Cerebellum (tissue), 4 donors: ENCODE measurements at places on chromosomes 16 and 17. TPM values are rescaled to one million over a fixed set of nuclear protein-coding genes. Genes with fewer than 3 reads are reported as not detected.

DNA sequence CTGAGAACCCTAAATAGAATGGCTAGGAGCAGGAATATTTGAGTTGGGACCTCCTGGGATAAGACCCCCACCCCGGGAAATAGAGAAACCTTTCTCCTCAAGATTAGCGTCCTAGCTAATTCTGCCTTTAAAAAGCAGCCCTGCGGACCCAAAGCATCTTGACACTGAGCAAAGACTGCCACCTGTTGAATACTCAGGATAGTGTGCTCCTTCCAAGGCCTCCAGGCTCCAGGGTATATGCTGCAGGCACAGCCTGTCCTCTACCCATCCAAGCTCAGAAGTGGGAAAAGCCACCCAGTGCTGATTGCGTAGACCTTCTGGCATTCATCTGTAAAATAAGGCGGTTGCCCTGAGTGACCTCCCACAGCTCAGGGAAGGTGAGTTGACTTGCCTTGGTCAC lies 456.2 kb upstream of the DYNLRB2 start:
- peak; percentile 4 for DNase-seq

DNA sequence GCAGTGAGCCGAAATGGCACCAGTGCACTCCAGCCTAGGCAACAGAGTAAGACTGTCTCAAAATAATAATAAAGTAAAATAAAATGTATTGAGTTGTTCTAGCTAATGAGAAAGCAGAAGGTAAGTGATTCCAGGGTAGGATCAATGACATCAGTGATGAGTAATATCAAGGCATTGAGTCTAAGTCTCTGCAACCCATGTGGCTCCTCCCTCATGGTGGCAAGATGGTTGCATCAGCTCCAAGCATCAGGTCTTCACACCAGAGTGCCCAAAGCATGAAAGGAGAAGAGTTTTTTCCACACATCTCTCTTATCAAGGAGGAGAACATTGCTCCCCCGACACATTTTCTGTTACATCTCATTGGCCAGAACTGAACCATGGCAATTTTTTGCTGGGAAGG lies 34.8 kb upstream of the GAS7 start:
- DNase-seq: no peak

DNA sequence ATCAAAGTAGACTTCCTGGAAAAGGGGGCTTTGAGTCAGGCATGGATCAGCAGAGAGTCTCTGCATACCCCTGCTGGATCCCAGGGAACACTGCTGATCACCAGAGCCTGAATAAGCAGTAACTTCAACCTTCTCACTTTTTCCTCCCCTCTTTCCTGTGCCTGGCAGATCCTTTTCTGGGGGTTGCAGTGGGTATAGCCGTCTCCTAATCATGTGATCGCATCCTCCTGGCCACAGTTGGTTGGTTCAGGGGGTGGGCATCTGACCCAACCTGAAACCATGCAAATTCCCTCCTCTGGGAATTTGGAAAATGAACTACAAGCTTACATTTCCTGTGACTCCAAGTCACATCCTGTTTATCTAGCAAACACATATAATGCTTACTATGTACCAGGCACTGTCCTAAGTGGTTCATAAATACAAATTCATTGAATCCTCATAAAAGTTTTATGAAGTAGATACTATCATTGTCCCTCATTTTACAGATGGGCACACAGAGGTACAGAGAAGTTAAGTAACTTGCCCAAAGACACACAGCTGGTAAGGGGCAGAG lies 120.3 kb downstream of the AXIN2 start:
- DNase-seq: no peak

DNA sequence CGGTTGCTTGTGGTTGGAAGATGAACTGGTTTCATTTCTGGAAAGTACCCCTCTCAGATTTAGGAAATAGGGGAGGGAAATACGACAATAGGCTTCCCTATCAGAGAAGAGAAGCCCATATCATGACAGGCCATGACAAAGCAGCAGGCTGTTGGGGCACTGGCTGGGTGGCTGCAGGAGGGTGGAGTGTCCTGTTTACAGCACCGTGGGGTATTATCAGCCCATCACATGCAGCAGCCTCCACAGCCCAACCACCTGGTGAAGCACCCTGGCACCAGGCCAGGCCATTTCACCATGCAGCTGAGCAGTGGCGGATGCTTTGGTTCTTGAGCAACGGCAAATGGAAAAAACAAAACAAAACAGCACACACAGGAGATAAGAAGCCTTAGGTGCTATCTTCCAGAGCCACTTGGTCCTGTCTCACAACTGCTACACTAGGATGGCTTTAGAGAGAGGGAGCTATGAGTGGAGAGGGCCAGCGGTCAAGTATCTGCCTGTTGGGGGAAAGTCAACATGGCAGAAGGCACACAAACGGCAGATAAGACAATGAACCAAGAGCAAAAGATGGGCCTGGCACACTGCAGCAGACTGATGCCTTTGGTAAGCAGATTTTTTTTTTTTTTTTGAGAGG lies 24.2 kb downstream of the FAM117A start:
- peak; percentile 48 for DNase-seq

GRCh38 chr17:79404136-79404911 lies 206.5 kb downstream of the RBFOX3 start:
- no peak for DNase-seq

- DNase-seq: peak; percentile 32
Measured at GRCh38 chr16:75402821-75403475, 30.4 kb downstream of the CFDP1 start.

GRCh38 chr17:40545660-40546059 lies 19.6 kb downstream of the CCR7 start:
- DNase-seq: no peak

DNA sequence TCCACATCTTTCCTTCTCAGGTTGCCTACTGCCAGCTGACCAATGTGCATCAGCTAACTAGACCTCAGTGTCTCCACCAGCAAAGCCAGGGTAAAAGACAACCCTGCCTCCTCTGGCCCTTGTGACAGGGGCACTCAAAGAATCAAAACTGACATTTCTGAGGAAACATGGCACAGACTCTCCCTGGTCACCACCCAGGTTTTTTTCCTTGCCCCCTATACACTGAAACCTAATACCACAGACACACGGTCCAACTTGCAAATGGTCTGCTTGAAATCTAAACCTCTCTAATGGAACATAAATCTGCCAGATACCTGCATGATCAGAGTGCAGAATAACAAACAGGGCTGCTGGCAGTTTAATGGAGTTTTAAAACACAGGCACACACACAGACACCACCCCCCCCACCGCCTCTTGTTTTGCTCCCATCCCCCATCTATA lies 19.5 kb upstream of the CORO6 start:
- no peak for DNase-seq

- DNase-seq: no peak
Measured at GRCh38 chr17:37547986-37548385, 58.3 kb downstream of the DUSP14 start.

DNA sequence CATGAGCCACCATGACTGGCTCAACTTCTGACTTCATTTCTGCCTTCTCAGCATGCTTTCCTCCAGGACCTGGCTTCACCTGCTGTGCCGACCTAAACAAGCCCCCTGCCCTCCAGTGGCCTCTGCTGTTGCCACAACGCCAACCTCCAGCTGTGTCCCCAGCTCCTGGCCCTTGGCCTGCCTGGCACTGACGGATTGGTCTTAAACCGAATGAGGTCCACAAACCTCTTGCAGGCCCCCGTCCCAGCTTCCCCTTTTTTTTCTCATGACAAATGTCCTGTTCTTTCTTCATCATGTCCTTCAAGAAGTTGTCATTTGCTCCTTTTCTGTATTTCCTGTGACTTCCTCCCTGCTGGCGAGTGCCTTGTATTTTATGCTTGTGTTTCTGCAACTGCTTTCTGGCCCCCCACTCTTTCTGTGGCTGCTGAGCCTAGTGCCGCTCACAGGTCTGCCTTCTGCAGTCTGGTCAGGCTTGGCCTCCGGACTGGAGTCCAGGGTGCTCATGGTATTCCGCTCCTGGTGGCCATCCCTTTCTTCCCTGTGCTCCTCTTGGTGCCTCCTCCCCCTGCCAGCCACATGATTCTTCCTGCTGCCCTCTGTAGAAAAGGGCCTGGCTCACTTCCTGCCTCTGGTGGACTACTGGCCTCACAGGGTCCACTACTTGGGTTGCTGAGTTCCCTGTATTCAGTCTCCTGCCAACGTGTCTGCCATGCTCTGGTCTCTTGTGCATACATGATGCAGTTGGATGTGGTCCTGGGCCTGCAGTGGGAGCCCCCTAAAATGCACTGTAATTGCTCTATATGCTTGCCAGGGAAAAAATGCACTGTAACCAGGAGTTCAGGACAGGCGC lies 2.9 kb downstream of the ATP6V0C start:
- no peak for DNase-seq

GRCh38 chr16:14303182-14303618 lies 232.1 kb downstream of the MRTFB start:
- DNase-seq: no peak

DNA sequence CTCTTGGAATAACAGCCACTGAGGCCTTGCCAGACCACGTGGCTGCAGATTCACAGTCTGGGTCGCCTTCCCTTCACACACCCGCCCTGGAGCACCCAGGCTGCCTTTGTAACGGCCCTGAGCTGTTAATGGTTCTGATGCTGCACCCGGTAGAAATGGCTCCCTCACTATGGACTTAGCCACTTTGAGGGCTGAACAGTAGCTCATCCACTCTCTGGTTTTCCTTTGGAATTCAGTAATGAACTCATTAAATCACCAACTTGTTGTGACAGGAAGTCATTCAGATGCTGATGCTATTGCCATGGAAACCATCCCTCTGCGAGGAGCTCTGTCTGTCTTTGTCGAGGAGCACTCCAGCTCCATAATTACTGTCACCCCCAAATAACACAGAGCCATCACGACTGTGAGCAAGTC lies 59.2 kb downstream of the CDK5R1 start:
- DNase-seq: peak; percentile 62

DNA sequence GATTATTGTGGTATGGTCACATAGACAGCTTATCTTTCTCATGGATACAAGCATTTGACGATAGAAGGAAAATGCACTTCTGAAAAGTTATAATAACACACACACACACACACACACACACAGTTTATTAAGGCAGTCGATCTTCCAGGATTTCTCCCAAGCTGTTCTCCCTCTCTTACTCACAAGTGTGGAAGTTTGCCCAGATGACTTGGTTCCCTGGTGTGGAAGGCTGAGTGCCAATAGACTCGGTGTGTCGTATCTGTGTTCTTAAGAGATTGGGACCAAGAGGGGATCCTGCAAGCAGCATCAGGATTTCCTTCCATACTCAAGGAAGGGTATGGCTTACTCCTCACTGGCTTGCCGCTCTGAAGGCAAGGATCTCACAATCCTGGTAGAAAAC lies 279.6 kb downstream of the HS3ST3B1 start:
- no peak for DNase-seq

DNA sequence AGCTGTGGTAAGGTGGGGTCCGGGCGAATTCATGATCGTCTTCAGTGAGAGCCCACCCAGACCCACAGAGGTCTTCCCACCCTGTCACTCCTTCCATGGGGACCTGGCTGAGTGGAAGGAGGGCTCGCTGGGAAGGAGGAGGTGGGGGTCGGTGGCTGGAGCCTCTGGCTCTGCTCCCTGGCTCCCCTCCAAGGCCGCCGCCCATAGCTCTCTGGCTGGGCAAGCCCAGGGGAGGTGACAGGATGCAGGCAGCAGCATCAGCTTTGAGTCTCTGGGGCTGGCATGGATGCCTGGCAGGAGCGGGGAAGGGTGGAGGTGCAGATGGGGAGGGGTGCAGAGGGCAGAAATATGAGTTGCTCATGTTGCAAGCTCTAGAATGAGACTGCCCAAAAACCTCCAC lies 147.0 kb downstream of the ENGASE start:
- no peak for DNase-seq

DNA sequence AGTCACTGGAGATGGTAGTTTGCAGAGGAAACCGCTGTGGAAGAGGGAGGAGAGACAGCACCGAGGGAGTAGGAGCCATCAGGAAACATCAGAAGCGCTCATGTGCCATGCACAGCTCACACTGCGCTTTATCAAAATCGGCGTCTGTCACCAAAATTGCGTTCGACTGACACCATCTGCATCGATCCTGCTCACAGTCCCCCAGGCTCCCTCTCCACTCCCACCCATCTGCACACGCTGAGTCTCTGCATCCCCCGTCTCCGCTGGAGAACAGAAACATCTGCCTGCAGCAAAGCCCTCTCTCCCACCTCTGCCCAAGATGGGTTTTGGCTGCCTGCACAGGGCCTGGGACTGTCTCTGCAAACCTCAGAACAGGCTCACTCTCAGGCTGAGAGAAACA lies 187.5 kb upstream of the RPL38 start:
- no peak for DNase-seq

DNA sequence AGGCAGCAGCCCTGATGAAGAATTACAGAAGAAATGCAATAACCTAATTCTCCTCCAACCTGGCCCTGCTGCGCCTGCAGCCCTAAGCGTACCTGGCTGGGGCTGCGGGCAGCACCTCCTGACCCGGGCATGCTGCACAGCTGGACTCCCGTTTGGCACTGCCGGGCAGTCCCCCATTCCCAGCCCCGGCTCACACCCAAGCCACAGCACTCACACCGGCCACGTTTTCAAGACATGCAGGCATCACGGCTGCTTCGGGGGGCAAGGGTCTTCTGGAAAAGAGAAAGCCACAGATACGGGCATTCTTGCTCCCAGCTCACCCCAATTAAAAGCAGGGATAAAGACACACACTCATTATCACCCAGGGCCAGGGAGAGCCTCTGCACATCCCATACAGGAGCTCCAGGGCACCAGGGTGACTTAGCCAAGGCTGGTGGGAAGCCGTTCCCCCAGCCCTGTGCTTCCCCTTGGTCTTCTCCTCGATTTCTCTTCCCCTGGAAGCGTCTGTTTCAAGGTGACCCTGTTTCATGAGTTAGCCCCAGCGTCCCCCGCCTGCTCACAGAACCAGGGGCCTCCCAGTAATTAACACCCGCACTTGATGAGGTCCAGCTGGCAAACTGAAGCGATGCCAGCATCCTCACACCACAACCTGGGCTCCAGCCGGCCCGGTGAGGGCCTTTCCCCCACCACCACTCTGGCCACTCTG lies 216.7 kb downstream of the C16orf78 start:
- no peak for DNase-seq

- DNase-seq: no peak
Measured at GRCh38 chr17:34366010-34366409, 3.0 kb upstream of the CCL1 start.

DNA sequence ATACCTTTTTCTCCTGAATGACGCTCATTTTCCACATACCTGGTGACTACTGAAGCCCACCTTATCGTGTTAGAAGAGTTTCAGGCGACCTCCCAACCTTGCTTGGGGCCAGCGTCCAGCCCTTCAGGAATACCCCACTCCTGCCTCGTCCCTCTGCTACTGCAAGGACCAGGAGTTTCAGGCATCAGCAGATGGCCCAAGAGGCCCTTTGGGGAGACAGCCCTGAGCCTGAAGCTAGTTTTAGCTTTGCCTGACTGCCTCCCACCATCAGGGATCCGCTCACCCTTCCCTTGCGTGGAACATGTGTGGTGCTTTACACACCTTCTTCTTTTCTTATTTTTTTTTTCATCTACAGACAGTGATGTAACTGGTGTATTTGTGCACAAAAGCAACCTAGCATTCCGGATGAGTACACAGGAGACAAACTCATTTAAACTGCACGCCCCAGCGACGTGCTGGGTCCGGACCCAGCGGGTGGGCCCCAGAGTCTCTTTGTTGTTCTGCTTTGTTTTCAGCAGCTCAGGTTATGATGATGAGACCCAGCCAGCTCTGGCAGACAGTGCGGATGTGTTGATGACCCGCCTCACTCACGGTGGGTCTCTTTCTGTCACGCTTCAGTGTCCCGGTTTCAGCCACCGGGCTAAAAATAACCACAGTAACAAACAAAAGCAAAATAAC lies 242.4 kb downstream of the C16orf95 start:
- no peak for DNase-seq

Gene SRL
- total RNA-seq: 1.2 TPM

Gene MRPL28
- total RNA-seq: 26.2 TPM

Gene ZKSCAN2
- total RNA-seq: 16.9 TPM

Gene NPB
- 2.8 TPM for total RNA-seq

Gene KRTAP4-3
- not detected for total RNA-seq

Gene NPIPB6
- total RNA-seq: 3.0 TPM

Gene TBC1D3B
- 3.3 TPM for total RNA-seq

Gene CDH16
- total RNA-seq: not detected

Gene SOX15
- total RNA-seq: 1.5 TPM
